ENCODE measurements at places on chromosomes 5 and 9.
A peak's percentile ranks its signal among the peaks of the same experiment; 100 is the strongest.

DNA sequence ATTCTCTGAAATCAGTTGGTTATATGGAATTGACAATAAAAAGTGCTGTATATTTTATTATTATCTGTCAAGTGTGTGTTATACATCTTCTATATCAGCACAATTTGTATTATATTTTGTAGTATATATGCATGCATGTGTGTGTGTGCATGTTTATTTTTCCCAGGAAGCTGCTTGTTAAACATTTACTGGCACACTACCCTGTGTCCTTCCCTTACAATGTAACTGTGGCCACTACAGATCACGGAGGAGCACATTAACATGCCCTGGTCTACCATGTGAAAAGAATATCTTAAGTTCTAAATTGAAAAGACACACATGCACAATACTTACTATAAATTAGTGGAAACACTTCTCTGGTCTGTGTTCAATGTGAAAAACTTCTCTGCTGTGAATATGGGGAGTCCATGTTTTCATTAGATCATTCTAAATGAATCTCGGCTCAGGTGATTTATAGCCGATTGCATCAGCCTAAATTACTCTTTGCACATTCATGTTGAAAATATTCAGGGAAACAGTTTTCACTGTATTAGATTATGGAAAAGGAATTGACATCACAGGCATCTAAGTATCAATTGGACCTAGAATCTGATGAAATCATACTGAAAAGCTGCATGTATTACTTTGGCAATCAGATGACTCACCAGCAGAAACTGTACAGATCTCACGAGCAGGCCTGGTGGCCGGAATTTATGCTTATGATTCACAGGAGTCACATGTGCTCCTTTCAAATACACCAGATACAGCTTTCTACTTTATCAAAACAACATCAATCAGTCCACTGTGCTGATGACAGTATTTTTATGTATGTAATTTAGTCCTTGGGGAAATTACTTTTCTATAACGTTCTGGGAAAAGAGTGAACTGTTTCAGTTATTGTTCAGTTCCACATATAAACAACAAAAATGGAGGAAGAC lies 39.4 kb downstream of the LURAP1L start:
- DNase-seq = no peak

GRCh38 chr5:151757233-151758140 lies 944 bp downstream of the ATOX1 start:
- peak; percentile 35 for DNase-seq

DNA sequence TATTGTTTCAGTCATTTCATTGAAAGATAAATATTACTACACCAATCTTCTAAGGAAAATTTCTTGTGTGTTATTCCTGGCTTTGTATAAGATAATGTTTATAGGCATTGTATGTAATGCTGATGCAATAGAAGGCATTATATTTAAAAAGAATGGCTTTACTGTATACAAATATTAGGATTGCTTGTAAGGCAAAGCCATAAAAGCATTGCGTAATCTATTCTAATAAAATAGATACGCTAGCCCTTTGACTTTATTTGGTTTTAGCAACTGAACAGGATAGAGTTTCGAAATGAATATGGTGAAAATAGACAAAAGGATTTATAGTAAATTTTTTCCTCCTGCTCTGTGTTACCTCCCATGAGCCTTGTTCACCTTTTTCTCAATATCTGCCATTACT lies 5.5 kb upstream of the LYSMD3 start:
- no peak for DNase-seq

DNA sequence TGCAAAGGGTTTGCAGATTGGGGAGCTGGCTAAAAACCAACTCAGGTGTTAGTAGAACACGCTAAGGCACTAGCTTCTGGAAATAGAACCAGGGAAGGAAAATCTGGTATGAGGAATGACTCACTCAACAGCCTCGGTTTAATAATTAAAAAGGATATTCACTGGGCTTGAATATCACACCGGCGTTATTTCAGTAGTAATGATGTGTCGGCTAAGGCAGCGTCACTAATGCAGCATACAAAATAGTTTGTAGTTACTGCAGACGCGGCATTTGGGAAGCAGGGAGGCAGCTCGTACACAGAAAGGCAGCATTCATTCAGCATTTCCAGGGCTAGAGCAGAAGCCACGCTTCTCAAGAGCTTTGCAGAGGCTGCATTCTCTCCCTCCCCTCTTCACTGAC lies 1.7 kb downstream of the ADRA1B start:
- DNase-seq = no peak

DNA sequence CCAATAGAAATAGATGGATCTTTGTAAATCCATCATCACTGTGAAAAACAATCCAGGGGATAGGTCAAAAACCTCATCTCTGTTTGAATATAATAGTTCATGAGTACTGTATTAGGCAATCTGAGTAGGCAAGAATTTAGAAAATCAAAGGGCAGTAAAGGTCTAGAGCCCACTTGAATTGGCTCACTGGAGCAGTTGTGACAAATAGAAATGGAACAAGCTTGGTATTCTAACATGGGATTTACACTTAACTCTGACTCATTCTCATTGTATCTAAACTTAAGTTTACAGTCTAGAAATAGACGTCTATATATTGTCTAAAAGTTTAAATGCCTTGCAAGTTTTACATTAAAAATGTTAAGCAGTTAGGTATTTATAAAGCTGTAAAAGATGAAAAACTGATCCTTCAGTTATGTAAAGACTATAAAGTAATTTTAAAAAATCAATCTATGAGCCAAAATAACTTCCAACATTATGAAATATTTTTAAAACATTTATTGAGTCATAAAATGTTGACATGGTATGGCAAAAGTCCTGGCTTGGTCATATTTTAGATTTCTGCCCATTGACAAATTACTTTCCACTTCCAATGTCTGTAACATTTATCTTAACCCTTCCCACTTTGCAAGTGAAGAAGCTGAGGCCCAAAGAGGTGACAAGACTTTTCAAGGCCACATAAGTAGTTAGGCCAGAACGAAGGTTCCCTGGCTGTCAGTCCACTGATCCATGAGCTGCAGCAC lies 203.7 kb upstream of the NREP start:
- no peak for DNase-seq

DNA sequence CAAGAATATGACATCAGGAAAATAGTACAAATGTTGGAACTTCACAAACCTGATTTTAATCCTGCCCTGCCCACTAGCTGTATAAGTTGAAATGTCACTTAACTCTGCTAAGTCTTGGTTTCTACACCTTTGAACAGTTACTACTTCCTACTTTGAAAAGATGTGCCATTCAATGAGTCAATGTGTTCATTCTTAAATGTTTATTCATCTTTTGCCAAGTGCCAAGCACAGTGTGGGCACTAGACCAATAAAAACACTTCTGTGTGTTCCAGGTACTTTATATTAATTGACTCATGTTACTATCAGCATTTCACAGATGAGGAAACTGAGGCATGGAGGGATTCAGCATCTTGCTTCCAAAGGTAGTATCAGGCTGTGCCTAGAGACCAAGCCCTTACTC lies 12.8 kb downstream of the PDCL start:
- DNase-seq = no peak

DNA sequence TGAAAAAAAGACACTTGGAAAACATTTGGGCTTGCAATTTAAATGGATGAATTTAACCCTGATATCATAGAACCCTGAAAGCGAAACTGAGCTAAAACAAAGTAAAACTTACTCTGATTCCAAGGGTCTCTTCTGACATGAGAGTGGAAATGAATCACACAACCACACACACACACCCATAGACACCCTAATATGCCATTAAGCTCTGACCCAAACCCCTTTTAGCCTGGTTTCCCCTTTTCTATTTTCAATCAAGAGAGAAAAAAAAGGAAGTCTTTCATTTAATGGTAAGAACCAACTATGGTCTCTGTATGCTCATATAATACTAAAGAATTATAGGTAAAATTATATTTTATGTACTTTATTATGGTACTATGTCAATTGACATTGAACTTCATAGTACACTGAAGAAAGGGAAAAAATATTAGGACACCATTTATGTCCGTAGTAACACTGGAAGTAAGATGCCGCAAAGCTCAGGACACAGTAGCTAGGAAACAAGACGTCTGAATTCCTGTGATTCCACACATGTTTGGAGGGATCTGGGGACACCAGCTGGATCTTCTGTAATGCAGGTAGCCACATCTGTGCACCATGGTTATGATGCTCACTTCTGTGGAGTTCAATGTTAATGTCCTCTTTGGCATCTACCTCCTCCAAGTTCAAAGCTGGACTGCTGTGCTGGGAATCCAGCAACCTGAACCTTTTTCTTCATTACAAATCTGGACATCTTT lies 95.8 kb downstream of the PCSK1 start:
- DNase-seq = no peak

DNA sequence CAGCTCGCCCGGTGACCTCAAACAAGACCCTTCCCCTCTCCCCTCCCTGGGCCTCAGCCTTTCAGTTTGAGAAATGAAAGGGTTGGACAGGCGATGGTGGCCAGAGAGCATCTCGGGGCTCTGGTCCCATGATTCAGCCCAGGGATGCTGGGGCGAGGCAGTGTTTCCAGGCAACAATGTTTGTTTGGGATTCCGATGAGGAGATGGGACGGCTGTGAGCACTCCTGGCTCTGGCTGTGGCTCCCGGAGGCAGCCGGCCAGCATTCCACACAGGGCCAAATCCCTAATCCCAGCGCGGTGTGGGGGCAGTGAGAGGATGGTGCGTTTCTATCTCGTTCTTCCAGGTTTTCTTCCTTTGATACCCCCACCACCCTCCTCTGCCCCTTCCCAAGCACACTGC lies 66.0 kb downstream of the HMCN2 start:
- no peak for DNase-seq

DNA sequence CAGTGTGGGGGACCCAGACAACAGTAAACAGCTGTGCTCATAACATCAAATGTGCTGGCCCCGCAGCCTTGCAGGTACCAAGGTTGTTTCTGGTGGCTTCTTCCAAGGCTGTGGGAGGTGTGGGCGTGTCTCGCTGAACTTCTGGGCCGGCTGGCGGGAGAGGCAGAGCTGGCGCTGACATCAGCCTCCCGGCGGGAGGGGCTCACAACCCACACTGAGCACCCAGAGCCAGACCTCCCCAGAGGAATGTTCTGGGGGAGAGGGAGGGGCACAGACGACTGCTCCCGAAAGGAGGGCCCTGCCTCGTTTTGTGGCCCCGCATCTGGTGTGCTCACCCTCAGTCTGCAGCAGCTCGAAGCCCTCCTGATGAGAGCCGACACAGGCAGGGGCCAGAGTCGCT lies 6.9 kb upstream of the SLC12A7 start:
- DNase-seq = no peak

- no peak for DNase-seq
Observed at GRCh38 chr5:14816999-14817761, 54.4 kb downstream of the ANKH start.

- DNase-seq = no peak
Observed at GRCh38 chr5:91016954-91017700, 366.0 kb downstream of the ARRDC3 start.

DNA sequence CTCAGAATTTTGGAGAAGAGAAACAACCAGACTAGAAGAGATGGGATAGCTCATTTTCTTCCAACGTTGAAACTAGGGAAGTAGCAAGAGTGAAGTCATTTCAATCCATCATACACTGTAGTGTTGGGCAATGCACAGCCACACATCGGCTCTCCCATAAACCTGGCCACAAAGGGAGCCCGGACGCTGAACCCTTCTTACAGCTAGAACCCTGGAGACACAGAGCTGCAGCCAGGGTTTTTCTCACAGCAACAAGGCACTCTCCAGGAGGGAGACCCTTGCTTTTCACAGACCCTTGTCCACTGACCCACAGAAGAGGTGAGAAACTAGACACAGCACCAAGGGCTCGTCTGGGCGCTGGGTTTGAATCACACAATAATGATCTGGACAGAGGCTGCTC lies 101.4 kb upstream of the FSTL4 start:
- no peak for DNase-seq

DNA sequence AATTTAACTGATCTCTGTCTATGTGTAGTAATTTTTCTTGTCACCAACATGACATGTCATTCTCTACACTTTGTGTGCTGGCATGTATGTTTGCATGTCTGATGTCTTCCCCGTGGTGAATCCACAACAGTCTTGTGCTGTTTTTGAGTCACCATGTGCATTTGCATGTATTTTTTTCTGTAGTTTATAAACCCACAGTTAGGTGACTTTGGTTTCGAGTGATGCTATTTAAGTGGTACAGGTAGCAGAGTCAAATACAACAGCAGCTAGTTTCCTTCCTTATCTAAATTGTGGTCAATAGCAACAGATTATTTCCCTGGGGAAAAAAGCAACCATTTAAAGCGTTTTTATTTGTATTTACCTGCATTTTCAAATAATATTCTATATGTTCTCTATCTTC lies 89.9 kb upstream of the FSD1L start:
- DNase-seq = no peak

DNA sequence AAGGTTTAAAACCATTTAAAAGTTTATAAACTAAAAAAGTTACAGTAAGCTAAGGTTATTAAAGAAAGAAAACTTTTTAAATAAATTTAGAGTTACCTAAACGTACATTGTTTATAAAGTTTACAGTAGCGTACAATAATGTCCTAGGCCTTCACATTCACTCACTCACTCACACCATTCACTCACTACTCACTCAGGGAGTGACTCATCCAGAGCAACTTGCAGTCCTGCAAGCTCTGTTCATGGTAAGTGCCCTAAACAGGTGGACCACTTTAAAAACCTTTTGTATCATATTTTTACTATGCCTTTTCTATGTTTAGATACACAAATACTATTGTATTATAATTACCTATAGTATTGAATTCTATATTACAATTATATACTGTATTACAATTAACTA lies 190.8 kb upstream of the RASA1 start:
- DNase-seq = no peak

DNA sequence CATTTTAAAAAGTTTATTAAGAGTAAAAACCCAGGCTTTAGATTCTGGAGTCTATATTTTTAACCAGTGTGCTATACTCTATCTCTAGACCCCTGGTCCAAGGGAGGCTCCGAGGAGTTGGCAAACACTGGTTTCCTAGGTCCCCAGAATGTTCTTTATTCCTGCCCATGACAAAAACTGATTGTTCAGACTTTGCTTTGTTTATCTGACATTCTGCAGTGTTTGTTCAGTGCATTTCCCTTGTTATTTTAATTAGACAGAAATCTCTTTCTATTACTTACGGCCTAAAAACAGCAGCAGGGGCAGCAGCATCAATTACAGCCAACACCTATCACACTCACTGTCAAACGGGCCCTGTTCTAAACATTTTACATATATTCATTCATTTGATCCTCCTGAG lies 2011.6 kb upstream of the WWC1 start:
- DNase-seq = no peak

DNA sequence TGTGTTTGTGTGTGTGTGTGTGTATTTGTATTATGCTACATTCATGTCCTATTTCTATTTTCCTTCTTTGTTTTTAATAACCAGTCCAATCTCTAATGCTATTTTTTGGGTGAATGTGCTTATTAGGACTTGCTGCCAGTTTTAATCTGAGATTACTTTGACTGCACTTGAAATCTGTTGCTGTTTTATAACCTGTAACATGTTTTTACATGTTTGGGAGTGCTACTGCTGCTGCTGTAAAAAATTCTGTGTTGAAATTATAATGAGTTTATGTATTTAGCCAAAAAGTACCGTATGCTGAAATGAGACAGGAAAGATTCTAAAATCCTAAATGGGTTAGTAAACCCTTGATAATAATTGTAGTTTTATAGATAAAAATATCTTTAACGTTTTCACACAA lies 104.7 kb upstream of the SSBP2 start:
- DNase-seq = no peak

- DNase-seq = no peak
Observed at GRCh38 chr9:17251100-17251499, 116.3 kb downstream of the CNTLN start.

Data from CD4-positive, alpha-beta T cell treated with Interleukin-2 at 100 ng/mL for 4 hours (primary cell).